ENCODE measurements at places on chromosomes 3 and 15. TPM values are rescaled to one million over a fixed set of nuclear protein-coding genes. Genes with fewer than 3 reads are reported as not detected.

The CPLX3 gene
- total RNA-seq = 1.8 TPM

The CPN2 gene
- total RNA-seq = 0.56 TPM

- DNase-seq = peak; percentile 46
Observed at GRCh38 chr3:126197854-126198584, 17.6 kb upstream of the ALDH1L1 start.

DNA sequence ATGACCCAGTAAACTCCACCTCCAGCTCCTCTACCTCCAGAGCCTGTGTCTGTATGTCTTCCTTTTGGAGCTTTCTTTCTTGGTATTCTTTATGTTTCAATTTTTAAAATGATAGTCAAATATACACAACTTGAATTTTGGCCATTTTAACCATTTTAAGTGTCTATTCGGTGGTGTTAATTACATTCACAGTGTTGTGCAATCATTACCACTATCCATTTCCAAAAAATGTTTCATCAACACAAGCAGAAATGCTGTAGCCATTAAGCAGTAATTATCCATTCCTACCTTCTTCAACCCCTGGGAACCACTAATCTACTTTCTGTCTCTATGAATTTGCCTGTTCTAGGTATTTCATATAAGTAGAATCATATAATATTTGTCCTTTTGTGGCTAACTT lies 194.5 kb upstream of the TSC22D2 start:
- no peak for DNase-seq

The SAXO2 gene
- 2.8 TPM for total RNA-seq

GRCh38 chr3:26018889-26019288 lies 229.0 kb downstream of the OXSM start:
- DNase-seq = no peak

DNA sequence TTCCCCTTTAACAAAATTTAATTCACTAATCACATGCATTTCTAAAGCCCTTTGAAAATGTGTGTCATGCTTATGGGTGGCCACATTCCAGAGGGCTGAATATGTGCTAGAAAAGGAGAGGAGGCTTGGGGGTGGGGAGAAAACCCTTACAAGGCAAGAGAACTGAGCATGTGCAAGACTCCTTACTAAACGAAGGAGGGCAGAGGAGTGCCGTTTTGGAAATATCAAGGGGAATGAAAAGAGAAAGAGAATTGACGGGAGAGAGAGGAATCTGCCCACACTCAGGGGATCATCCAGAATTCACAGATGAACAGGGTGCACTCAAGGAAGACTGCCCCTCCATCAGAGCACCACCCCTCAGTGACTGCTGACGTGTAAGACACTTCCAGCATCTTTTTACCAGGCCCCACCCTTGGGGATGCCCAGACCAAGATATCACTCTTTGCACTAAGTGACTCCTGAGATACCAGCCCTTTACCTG lies 37.9 kb upstream of the TSC22D2 start:
- peak; percentile 61 for DNase-seq

DNA sequence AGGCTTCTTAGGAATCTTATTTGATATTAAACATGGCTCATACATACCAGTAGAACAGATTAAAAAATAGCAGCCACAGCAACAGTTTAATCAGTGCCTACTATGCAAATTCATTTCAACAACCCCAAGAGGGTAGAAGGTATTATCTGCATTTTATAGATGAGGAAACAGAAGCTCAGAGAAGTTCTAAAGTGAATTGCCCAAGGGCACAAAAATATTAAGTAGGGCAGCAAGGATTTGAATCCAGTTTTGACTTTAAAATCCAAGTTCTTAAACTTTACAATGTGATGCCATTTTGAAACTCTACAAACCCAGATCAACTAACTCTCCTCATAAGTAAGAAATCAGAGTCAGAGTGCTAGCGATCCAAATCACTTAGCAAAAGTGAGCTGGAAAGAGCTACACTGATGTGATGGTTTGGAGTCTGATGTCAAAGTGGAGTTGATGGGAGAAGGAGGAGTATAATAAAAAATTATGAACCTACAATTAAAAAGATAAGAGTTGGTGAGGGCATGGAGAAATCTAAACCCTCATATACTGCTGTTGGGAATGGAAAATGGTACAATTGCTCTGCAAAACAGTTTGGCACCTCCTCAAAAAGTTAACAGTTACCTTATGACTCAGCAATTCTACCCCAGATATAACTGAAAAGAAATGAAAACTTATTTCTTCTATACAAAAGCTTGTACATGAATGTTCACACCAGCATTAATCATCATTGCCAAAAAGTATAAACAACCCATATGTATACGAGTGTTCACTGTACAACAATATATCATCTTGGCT lies 51.0 kb upstream of the PLXND1 start:
- DNase-seq = no peak

All from heart left ventricle (tissue), 16 donors.